ENCODE measurements at places on chromosomes 2 and 18.

DNA sequence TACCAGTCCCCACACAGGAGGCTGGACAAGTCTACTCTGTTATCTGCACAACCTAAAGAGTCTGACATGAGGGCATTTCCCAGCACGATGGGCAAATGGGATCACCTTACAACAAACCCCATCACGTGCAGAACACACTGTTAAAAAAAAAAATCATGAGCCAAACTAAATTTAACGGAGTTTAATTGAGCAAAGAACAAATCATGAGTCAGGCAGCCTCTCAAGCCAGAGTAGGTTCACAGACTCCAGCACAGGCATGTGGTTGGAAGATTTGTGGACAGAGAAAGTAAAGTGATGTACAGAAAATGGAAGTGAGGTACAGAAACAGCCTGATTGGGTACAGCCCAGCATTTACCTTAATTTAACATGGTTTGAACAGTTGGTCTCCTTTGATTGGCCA is 59.9 kb downstream of the KYNU start:
- DNase-seq = no peak

DNA sequence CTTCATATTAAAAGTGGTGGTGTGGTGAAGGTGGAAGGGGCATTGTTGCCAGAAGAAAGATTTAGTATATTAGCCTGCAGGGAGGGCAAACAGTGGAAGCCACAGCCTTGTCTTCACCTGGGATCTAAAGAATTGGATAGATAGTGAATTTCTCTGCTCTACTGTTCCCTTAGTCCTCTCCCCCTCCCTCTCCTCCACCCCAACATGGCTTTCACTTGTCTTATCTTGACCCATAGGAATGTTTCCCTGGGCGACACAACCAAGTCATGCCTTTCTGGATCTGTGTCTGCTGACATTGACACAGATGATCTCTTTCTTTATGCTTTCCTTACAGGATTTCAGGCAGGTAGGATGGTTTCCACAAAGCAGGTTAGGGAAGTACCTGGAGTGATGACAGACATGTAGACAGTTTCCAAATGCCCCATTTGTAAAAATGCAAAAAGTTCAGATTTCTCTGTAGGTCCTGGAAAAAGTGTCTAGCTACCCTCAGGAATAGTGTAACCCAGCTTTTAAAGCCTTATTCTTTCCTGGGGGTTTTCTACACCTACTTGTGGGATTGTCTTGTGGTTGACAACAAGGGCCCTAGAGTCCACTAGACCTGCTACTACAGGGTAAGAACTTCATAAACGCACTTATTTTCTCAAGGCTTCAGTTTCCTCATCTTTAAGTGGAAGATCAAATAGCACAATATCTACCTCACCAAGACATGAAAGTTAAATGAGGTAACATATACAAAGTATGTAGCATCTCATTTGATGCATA is 184.2 kb upstream of the SP5 start:
- no peak for DNase-seq

GRCh38 chr18:36560187-36560586 is 262.7 kb downstream of the FHOD3 start:
- DNase-seq = no peak

GRCh38 chr2:85801871-85802270 is 48.1 kb downstream of the ATOH8 start:
- peak; percentile 13 for DNase-seq

DNA sequence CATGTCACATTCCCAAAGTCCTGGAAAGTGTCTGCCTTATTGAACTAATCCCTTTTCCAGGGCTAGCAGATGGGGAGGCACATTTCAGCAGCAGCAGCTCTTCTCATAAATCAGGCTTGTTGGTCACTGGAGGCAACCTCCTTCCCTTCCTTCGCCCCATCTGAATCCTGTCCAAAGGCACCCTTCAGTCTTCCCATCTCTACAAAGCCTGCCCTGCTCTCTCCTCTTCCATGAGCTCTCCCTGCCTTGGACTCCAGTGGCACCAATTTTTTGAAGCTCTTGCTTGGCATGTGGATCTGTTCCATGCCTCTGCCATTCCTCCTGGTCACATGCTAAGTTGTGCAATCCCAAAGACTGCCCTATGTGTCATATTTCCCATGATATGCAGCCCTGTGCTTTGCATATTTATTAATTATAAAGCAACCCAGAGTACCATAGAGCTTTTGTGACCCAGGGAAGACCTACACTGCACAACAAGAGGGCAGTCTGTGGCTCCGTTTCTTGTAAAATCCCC is 70.3 kb downstream of the ANTXR1 start:
- DNase-seq = no peak

DNA sequence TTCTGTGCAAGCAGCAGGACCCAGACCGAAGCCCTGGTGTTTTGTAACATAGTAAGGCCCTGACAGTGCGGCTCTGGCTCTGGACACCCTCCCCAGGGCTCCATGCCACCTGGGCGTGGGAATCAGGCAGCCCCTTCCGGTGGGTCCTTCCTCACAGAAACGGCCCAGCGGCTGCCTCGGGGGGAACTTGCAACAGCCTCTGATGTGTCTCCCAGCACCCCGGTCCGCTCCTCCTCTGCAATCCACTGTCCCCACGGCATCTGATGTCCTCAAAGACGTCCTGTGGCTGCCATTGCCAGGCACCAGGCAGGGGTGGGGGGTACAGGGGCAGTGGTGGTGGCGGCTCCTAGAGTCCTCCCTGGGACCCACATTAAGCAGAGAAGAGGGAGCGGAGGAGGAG is 58.8 kb downstream of the CENPO start:
- no peak for DNase-seq

- no peak for DNase-seq
Measured at GRCh38 chr2:184047536-184047935, 550.8 kb upstream of the ZNF804A start.

DNA sequence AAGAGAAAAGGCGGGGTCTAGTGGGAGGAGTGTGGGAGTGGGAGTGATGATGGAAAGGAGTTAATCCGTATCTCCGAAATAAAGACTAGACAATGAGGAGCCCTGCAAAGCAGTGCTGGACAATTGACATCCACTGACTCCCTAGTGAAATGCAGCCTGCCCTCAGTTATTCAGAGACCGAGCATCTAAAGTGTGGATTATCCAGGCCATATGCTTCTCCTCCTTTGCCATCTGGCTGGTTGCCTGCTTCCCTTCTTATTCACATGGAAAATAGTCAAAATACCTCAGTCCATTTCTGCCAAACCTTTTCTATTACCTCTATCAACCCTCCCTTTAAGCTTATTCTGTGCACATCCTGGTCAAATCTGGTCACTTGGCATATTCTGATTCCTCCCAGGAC is 288.8 kb upstream of the SIX3 start:
- no peak for DNase-seq

- DNase-seq = no peak
Measured at GRCh38 chr18:24923138-24923537, 428.8 kb downstream of the ZNF521 start.

GRCh38 chr2:55478610-55479304 is 40.8 kb upstream of the CFAP36 start:
- no peak for DNase-seq

- no peak for DNase-seq
Measured at GRCh38 chr2:179239195-179239594, 25.4 kb downstream of the SESTD1 start.

DNA sequence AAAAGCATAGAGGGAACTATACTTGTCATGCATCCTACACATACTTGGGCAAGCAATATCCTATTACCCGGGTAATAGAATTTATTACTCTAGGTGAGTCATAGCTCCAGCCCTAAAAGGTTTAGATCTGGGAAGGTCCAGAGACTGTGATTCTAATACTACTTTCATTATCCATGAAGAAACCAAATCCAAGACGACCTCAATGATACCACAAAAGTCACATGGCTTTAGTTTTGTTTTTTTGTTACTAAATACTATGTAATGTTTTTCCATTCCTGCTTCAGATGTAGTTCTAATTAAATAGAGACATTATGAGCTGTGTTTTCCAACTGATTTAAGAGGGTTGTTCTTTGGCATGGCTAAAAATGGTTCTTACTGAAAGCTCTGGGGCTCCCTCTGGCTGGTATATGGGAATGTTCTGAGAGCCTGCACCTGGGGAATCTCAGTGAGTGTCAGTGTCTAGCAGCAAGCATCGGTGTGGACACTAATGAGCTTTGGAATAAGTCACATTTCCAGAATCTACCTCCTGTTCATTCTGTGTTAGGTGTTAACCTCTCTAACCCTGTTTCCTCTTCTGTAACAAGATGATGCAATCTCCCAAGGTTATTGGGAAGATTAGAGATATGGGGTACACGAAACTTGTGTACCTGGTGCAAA is 20.5 kb upstream of the IL1RL2 start:
- DNase-seq = no peak
